ENCODE measurements at places on chromosomes 5 and 9.

DNA sequence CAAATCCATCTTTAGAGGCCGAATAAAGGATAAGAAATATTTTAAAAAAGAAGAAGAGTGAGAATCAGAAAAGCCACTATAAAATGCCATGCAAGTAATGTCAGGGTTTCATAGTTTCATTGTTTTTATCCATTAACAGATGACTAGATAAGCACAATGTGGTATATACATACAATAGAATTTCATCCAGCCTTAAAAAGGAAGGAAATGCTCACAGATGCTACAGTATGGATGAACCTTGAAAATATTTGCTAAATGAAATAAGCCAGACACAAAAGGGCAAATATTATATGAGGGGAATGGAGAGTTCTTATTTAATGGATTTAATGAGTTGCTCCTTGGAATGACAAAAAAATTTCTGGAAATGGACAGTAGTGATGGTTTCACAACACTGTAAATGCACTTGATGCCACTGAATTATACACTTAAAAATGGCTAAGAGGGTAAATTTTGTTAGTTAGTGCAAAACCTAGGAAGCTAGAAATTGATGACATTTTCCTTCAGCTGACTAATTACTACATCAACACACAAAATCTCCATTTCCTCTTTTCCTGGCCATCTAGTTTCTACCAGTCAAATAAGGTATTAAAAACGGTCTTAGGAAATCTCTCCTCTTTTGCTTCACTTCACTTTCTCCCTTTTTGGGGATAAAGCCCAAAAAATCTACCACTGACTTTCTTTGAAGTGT, 86.6 kb downstream of the GNA14 start:
- peaks cover 22% of the 10 kb centered on the region for H3K4me1 ChIP-seq
- H3K36me3 ChIP-seq: no peaks in the 10 kb centered on the region
- DNase-seq: no peak

DNA sequence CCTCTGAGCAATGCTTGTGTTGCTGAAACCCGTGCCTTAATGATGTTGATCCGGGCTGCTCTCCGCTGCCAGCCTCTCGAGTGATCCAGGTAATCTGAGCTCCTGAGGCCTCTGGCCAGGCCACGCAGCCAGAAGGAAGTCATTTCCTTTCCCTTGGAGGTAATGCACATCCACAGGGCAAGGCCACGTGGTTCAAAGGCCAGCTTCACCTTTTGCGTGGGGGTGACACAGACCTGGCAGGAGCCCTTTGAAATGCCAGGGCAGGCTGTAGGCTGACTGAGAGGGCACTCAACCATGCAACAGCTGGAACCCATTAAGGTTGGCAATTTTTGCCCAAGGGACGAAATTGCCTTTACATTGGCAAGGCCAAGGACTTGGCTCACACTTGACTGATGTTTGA, 80.4 kb downstream of the LIX1 start:
- DNase-seq: peak; percentile 60
- peak overlapping the region; percentile 15 for H3K27ac ChIP-seq
- H3K36me3 ChIP-seq: no peaks in the 10 kb centered on the region

DNA sequence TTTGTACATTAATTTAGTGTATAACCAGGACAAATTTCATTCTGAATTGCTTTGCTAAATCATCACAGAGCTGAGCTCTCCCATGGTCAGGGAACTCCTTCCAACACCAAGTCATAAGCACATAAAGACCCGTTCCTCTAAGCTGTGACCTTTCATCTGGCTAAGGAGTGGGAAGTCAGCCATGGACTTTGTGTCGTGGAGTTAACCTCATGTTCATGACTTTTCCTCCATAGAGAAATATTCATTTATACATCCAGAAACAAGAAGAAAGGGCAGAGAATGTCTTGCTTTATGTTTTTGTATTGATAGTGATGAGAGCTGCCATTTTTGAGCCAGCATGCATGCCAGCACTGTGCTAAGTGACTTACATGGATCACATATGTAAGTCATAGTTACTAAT, 97.5 kb downstream of the INIP start:
- no peak for DNase-seq
- no peak overlapping the region for H3K27ac ChIP-seq
- no peak overlapping the region for H3K4me3 ChIP-seq
- H3K27me3 ChIP-seq: no peaks in the 10 kb centered on the region
- no peaks in the 10 kb centered on the region for H3K36me3 ChIP-seq

GRCh38 chr5:159456722-159457465, 126.6 kb upstream of the IL12B start:
- no peak for DNase-seq
- no peaks in the 10 kb centered on the region for H3K4me1 ChIP-seq
- H3K27me3 ChIP-seq: no peaks in the 10 kb centered on the region

GRCh38 chr5:1054018-1054798, 45.6 kb downstream of the NKD2 start:
- no peak overlapping the region for H3K27ac ChIP-seq
- H3K27me3 ChIP-seq: no peaks in the 10 kb centered on the region
- H3K4me1 ChIP-seq: no peaks in the 10 kb centered on the region
- no peak overlapping the region for H3K4me3 ChIP-seq
- H3K36me3 ChIP-seq: peaks cover 43% of the 10 kb centered on the region

GRCh38 chr5:60540856-60541805, 158.8 kb downstream of the DEPDC1B start:
- H3K27ac ChIP-seq: no peak overlapping the region
- no peak overlapping the region for H3K4me3 ChIP-seq
- H3K4me1 ChIP-seq: no peaks in the 10 kb centered on the region
- H3K36me3 ChIP-seq: no peaks in the 10 kb centered on the region
- DNase-seq: no peak

- H3K4me3 ChIP-seq: no peak overlapping the region
- no peak overlapping the region for H3K27ac ChIP-seq
- no peaks in the 10 kb centered on the region for H3K36me3 ChIP-seq
- DNase-seq: no peak
Observed at GRCh38 chr9:84296146-84296843, 44.3 kb downstream of the SLC28A3 start.

GRCh38 chr9:107273634-107274033, 9.4 kb upstream of the RAD23B start:
- H3K27ac ChIP-seq: no peak overlapping the region
- peak; percentile 20 for DNase-seq
- no peaks in the 10 kb centered on the region for H3K36me3 ChIP-seq

GRCh38 chr5:167767795-167768194, 523.6 kb upstream of the WWC1 start:
- no peak overlapping the region for H3K27ac ChIP-seq
- H3K36me3 ChIP-seq: no peaks in the 10 kb centered on the region
- no peaks in the 10 kb centered on the region for H3K4me1 ChIP-seq
- DNase-seq: no peak
- H3K27me3 ChIP-seq: no peaks in the 10 kb centered on the region

- no peak for DNase-seq
- no peak overlapping the region for H3K27ac ChIP-seq
- H3K4me3 ChIP-seq: no peak overlapping the region
- no peaks in the 10 kb centered on the region for H3K36me3 ChIP-seq
- no peaks in the 10 kb centered on the region for H3K27me3 ChIP-seq
- no peaks in the 10 kb centered on the region for H3K4me1 ChIP-seq
Observed at GRCh38 chr9:79975621-79976256, 404.0 kb downstream of the TLE4 start.

GRCh38 chr5:143194206-143194605, 209.3 kb downstream of the NR3C1 start:
- DNase-seq: no peak
- H3K4me3 ChIP-seq: no peak overlapping the region
- no peak overlapping the region for H3K27ac ChIP-seq
- no peaks in the 10 kb centered on the region for H3K36me3 ChIP-seq
- no peaks in the 10 kb centered on the region for H3K27me3 ChIP-seq

GRCh38 chr9:92948038-92948534, 763 bp downstream of the FGD3 start:
- no peak overlapping the region for H3K27ac ChIP-seq
- no peaks in the 10 kb centered on the region for H3K27me3 ChIP-seq
- H3K36me3 ChIP-seq: no peaks in the 10 kb centered on the region
- no peak for DNase-seq
- H3K4me3 ChIP-seq: no peak overlapping the region

DNA sequence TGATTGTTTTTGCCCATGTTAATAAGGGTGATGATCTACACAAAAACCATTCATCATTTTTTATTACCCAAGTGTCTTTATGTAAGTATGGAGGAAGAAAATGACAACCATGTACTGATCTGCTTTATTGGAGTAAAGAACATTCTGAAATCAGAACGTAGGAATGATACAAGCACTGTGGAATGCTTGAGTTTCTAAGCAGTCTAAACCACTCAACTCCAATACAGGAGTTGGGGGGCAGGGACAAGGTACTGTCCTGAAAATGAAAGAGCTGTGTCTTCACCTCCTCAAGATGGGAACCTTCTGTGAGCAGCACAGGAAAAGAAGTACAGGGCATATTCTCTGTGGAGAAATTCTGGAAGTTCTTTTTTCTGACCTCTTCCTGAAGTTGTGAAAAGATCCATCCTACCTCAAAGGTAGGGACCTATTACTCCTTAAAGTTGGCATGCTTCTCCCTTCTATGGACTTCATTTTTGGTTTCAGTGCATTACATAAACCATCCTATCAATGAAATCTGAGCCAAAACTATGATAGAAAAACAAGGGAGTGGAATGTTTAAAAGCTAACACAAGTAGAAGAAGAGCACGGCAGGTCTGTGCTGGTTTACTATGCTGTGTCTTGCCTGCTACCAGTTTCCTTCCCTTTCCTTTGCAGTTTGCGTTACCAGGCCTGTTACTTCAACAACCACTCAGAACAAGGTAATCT, 202.6 kb downstream of the SEMA5A start:
- no peaks in the 10 kb centered on the region for H3K36me3 ChIP-seq
- H3K27me3 ChIP-seq: no peaks in the 10 kb centered on the region
- DNase-seq: no peak
- H3K4me1 ChIP-seq: no peaks in the 10 kb centered on the region
- H3K27ac ChIP-seq: no peak overlapping the region

- H3K4me3 ChIP-seq: no peak overlapping the region
- no peaks in the 10 kb centered on the region for H3K36me3 ChIP-seq
- no peaks in the 10 kb centered on the region for H3K4me1 ChIP-seq
- H3K27me3 ChIP-seq: no peaks in the 10 kb centered on the region
- peak; percentile 52 for DNase-seq
Observed at GRCh38 chr5:90264689-90265544, 144.6 kb downstream of the CETN3 start.

DNA sequence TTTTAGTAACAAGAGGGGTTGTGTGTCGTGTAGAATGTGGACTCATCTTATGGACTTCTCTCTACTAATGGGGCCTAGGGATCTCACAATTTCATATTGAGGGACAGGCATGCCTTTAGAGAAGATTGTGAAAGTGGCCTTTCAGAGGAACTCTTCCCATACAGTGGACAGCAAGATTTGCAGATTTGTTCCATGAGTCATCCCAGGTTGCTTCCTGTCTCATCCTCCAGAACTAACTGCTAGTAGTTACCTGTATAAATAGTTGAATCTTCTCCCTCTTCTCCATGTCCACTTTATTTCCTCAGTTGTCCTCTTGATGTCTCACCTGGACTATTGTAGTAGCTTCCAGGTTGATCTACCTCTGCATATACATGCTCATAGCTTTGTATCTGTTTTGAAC, 997.5 kb upstream of the CTNND2 start:
- H3K4me3 ChIP-seq: no peak overlapping the region
- no peak overlapping the region for H3K27ac ChIP-seq
- H3K4me1 ChIP-seq: no peaks in the 10 kb centered on the region

GRCh38 chr5:23825196-23825595, 317.8 kb downstream of the PRDM9 start:
- no peaks in the 10 kb centered on the region for H3K27me3 ChIP-seq
- no peak overlapping the region for H3K27ac ChIP-seq
- no peak for DNase-seq
- no peaks in the 10 kb centered on the region for H3K4me1 ChIP-seq
- H3K36me3 ChIP-seq: no peaks in the 10 kb centered on the region

DNA sequence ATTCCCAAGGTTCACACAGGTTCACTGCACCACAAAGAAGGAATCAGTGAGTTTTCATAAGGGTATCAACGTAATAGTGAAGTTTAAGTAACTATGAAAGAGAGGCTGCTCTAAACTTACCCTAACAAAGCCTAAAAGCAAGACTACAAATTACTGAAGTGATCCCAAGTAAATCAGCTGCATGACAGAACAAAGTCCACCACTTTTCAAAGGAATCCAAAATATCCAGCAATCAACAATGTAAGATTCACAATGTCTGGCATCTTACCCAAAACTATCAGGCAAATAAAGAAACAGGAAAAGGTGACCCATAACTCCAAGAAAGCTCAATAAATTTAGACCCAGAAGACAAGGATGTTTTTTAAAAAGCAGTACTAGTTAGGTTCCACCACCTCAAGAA, 70.1 kb downstream of the GNAQ start:
- DNase-seq: no peak
- H3K4me1 ChIP-seq: peaks cover 21% of the 10 kb centered on the region

DNA sequence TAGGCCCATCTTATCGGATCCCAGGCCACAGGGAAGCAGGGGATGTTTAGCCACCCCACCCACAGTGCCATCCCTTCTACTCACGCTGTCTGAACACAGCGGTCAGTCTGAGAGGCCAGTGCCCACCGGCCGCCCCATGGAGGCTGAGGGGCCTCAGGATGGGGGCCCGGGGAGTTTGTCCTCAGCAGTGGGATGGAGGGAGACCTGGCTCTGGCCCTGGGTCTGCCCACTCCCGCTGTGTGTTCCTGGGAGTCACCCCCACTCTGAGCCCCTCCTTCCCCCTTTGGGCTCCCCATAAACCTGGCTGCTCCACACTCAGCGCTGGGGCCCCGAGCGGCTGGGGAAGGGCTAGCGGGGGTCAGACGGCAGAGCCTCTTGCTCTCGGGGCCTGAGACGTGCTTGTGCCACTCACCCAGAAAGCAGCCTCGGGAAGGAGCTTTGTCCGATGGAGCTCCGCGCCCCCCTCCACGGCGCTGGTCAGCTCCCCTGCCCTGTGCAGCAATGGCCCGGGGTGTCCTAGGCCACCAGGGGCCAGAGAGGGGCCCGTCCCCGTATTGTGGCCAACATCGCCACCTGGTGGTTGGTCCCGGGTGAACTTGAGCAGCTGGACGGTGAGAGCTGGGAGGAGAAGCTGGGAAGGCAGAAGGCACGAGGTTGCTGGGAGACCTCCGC, 10.9 kb upstream of the LAMC3 start:
- no peaks in the 10 kb centered on the region for H3K36me3 ChIP-seq
- DNase-seq: peak; percentile 44
- H3K27ac ChIP-seq: no peak overlapping the region
- no peaks in the 10 kb centered on the region for H3K27me3 ChIP-seq

- DNase-seq: no peak
- no peak overlapping the region for H3K4me3 ChIP-seq
- H3K27me3 ChIP-seq: no peaks in the 10 kb centered on the region
- no peaks in the 10 kb centered on the region for H3K36me3 ChIP-seq
Observed at GRCh38 chr9:22214021-22214420, 204.9 kb upstream of the CDKN2B start.

DNA sequence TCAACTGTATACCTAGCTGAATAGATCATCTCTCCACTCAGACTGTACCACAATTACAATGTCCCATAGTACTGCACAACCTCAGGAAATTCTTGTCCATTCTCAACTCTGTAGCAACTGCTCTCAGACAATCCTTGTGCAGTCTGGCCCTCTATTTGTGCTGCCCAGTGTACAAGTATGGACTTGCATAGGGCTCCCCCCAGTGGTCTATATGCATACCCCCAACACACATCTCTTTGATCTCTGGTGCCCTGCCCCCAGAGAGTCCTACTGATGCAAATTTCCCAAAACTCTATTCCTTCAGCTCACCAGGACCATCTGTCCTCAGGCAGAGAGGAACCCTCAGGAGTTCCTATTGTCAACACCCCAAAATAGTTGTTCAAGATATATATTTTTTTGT, 205.3 kb downstream of the SLCO4C1 start:
- no peak overlapping the region for H3K27ac ChIP-seq
- no peaks in the 10 kb centered on the region for H3K27me3 ChIP-seq
- DNase-seq: peak; percentile 33
- no peaks in the 10 kb centered on the region for H3K36me3 ChIP-seq
- no peak overlapping the region for H3K4me3 ChIP-seq
- H3K4me1 ChIP-seq: no peaks in the 10 kb centered on the region
